Lower lobe of right lung (tissue), 2 donors: ENCODE measurements at places on chromosomes 12 and 14. TPM values are rescaled to one million over a fixed set of nuclear protein-coding genes. Genes with fewer than 3 reads are reported as not detected.
A peak's percentile ranks its signal among the peaks of the same experiment; 100 is the strongest.

DNA sequence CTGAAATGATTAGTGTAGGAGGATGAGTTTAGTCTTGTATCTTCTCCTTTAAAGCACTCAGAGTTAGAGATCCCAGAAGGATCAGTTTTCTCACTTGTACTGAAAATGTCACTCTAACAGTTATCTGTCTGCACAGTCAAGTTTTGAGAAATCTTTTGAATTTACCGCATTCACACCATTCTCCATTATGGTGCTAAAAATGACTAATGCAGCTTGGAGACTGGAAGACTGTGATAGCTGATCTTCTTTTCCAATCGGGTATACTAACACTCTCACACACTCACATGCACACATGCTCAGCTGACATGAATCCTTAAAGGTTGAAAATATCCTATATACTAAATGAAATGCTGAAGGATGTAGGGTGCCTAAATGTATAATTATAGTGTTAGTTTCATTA is 65.8 kb downstream of the SLC15A5 start:
- H3K27me3 ChIP-seq = no peaks in the 10 kb centered on the region
- H3K4me1 ChIP-seq = no peaks in the 10 kb centered on the region
- H3K36me3 ChIP-seq = no peaks in the 10 kb centered on the region
- no peak overlapping the region for H3K27ac ChIP-seq

- no peak for DNase-seq
- no peaks in the 10 kb centered on the region for H3K36me3 ChIP-seq
- no peak overlapping the region for H3K27ac ChIP-seq
- no peaks in the 10 kb centered on the region for H3K27me3 ChIP-seq
These were observed 1399.1 kb downstream of the LRFN5 start for GRCh38 chr14:43005807-43006206.

DNA sequence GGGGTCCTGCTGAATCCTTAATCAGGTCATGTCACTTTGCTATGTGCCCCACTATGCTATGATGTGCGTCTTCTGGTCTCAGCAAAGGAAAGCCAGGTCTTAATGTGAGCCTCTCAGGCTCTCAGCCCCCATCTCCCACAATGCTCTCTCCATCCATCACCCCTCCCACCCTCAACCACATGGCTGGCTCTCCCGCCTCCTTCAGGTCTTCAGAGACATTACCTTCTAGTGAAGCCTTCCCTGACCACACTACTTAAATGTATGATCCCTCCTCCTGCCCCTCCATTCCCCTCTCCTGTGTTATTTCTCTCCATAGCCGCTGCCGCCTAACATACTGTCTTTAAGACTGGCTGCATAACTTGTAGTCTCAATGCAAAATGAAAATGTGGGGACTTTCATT is 50.5 kb downstream of the KRT80 start:
- no peaks in the 10 kb centered on the region for H3K36me3 ChIP-seq
- peaks cover 11% of the 10 kb centered on the region for H3K4me1 ChIP-seq
- no peak for DNase-seq
- H3K27ac ChIP-seq = no peak overlapping the region
- H3K4me3 ChIP-seq = no peak overlapping the region

- no peaks in the 10 kb centered on the region for H3K27me3 ChIP-seq
- H3K4me3 ChIP-seq = peak overlapping the region; percentile 52
- peaks cover 54% of the 10 kb centered on the region for H3K4me1 ChIP-seq
- no peak for DNase-seq
These were observed 126.8 kb upstream of the MAX start for GRCh38 chr14:65228956-65229747.

DNA sequence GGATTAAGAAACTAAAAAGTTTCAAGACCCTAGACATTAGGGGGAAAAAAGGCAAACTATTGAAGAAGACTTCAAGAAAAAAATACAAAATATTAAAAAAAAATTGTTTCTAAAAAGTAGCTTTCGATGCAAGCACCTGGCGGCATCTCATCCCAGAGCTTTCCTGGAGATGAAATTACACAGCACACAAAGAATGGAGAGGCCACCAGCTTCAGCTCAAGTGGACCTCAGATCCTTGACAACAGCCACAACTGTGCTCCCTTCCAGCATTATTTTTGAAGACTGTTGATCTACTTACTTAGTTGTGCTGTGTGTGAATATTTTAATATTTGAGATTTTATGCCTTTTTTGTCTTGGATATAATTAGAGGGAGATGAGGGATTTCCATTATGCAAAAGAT is 479.0 kb downstream of the GLT1D1 start:
- H3K27ac ChIP-seq = no peak overlapping the region
- H3K4me3 ChIP-seq = no peak overlapping the region
- H3K27me3 ChIP-seq = no peaks in the 10 kb centered on the region
- DNase-seq = no peak
- H3K36me3 ChIP-seq = no peaks in the 10 kb centered on the region

- no peaks in the 10 kb centered on the region for H3K36me3 ChIP-seq
- H3K27me3 ChIP-seq = peaks cover 27% of the 10 kb centered on the region
- H3K4me3 ChIP-seq = no peak overlapping the region
- no peak for DNase-seq
These were observed 14.3 kb downstream of the FAM181A start for GRCh38 chr14:93941293-93941910.

DNA sequence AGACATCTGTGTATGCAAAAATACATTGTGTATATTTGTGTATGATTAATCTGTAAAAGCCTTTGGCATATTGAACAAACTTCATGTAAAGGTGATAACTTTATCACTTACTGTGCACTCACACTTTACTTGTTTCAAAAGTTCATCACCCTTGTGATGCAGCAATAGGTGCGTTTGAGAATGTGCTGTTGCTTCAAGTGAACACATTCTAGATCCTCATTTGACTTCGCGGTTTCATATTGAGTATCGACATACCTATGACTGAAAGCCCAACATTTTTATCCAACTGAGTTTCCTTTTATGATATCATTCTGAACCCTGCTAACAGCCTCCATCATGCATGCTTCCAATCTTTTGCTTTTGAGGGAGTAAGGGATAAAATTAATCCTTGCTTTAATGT is 1086.9 kb downstream of the TMEM121 start:
- H3K27ac ChIP-seq = no peak overlapping the region
- no peaks in the 10 kb centered on the region for H3K36me3 ChIP-seq
- no peaks in the 10 kb centered on the region for H3K4me1 ChIP-seq
- H3K27me3 ChIP-seq = peaks cover 4% of the 10 kb centered on the region

DNA sequence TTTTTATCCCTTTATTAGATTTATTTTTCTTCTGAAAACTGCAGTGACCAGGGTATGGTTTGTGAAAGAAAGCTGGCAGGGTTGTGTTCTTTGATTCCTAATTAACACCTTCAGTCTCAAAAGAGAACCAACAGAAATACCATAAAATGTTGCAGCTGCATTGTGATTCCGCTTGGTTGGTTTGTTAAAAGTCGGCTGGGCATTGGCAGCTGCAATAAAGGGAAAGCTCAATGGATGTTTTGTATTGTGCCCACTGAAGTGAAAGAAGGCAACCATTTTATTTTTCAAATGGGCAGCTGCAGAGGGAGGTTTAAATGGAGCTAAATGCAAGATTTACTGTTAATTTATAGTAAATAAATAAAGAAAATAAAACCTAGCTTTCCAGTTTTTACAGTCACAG is 16.7 kb downstream of the LGR5 start:
- H3K36me3 ChIP-seq = no peaks in the 10 kb centered on the region
- H3K4me3 ChIP-seq = no peak overlapping the region
- no peak for DNase-seq
- H3K27me3 ChIP-seq = no peaks in the 10 kb centered on the region
- no peak overlapping the region for H3K27ac ChIP-seq

SLC39A9 gene
- total RNA-seq = 49.6 TPM

ATN1 gene
- 123 TPM for total RNA-seq

SMIM41 gene
- 4.3 TPM for total RNA-seq

LRP6 gene
- 47.4 TPM for total RNA-seq

NAV3 gene
- total RNA-seq = 8.7 TPM

KIF5A gene
- 0.09 TPM for total RNA-seq

CDC42BPB gene
- total RNA-seq = 114 TPM
